ENCODE measurements at places on chromosomes 16 and 17.

DNA sequence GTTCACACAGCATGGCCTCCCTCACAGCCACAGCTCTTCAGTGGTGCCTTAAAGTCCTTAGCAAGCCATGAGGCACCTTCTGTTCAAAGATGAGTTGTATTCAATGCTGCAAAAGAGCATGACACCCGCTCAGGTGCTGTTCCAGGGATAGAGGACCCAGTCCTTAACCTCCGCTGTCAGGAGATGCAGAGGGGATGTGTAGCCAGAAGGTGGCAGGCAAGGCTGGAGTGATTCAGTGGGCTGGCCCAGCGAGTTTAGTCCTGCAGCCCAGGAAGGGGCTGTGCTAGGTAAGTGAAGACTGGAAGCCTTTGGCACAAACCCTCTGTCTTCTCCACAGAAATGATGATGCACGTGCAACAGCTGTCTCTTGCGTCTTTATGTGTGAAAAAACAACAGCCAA is 25.0 kb upstream of the ADAM11 start:
- DNase-seq = no peak

- DNase-seq = no peak
These were observed 19.7 kb downstream of the GOSR2 start for GRCh38 chr17:46942441-46943217.

GRCh38 chr16:49492896-49493626 is 119.5 kb downstream of the C16orf78 start:
- DNase-seq = no peak

- DNase-seq = no peak
These were observed 375.9 kb downstream of the CDH13 start for GRCh38 chr16:83002351-83003334.

- DNase-seq = no peak
These were observed 1.8 kb downstream of the ZACN start for GRCh38 chr17:76080768-76081287.

DNA sequence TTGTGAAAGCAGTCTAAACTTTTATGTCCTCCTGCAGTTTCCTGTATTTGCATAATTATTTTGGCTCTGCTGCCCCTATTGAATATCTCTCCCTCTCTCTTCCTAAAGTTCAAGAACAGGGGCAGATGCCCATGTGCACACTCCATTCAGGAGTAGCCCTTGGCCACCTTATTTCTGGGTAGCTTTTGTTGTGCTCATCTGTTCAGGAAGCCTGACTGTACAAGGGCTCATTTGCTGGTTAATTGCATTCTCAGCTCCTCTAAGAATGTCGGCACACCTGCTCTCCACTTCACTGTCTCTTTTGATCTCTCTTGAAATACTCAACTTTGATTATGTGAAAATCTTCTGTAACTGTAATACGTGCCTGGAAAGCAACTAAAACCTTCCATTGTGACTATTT is 1378.8 kb upstream of the CDH8 start:
- no peak for DNase-seq

DNA sequence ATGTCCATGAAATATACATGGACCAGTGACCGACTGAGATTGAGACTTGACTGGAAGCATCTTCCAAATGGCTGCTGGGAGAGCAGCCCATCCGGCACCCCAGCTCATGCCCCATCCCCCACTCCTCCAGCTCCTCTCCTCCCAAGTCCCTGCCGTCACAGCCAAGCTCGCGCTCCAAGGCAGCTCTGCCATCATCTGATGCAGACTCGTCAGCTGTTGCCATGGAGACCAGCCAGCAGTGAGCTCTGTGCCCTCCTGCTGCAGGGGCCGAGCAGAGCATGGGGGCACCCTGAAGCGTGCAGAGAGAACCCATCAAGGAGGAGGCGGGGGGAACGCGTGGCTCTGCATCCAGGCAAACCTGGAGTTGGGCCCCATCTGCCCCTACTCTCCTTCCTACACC is 74.5 kb upstream of the TNRC6C start:
- peak; percentile 42 for DNase-seq

DNA sequence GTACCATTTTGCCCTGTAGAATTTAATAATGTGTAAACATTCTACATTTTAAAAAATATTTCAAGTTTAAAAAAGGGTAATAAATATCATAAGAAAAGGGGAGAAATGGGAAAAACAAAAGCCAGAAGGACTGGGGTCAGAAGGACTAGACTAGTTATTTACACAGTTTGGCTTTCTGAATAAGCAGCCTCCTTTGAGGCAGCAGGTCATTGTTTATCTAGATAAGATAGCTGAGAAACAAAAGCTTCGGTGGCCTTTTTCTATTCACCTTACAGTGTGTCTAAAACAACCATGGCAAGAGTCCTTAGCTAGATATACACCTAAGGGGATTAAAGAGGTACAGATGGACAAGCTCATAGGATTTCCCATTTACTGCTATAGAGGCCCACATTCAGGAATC is 396.5 kb upstream of the PMFBP1 start:
- DNase-seq = no peak

DNA sequence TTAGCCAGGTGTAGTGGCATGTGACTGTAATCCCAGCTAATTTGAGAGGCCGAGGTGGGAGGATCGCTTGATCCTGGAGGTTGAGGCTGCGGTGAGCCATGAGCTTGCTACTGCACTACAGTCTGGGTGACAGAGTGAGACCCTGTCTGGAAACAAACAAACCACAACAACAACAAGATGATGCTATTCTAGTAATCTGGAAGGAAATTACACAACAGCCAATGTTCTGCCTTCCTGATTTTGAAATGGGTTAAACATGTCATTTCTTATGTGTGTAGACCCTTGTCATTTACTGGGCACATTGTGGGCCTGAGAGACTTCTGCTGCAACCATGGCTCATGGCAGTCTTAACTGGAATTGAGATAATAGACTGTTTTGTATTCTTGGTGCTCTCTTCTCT is 5.9 kb downstream of the COQ7 start:
- no peak for DNase-seq

DNA sequence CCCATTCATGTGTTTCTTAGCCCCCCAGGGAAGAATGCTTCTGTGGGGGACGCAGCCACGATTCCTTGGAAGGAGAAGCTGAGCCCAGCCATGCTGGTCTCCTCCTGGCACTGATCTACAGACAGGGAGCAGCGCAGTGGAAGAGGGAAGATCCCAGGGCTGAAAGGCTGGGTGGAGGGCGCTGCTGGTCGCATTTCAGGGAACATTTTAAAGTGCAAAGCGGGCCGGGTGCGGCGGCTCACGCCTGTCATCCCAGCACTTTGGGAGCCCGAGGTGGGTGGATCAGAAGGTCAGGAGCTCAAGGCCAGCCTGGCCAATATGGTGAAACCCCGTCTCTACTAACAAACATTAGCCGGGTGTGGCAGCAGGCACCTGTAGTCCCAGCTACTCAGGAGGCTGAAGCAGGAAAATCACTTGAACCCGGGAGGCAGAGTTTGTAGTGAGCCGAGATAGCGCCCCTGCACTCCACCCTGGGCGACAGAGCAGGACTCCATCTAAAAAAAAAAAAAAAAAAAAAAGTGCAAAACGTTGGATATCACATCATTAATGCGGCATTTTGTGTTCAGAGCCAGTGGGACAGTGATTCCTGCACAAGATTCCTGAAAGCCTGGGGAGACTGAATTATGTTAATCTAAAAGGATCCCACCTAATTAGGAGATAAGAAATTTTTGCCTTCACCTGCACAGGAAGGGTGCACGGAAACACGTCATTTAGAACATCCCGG is 558 bp upstream of the CHMP6 start:
- no peak for DNase-seq

- DNase-seq = no peak
These were observed 59.0 kb upstream of the CACNG5 start for GRCh38 chr17:66775881-66776400.

- DNase-seq = no peak
These were observed 13.9 kb upstream of the LPCAT2 start for GRCh38 chr16:55494994-55495421.

GRCh38 chr17:45719335-45720071 is 64.6 kb upstream of the CRHR1 start:
- no peak for DNase-seq

- no peak for DNase-seq
These were observed 35.5 kb downstream of the UBN1 start for GRCh38 chr16:4882633-4883285.

DNA sequence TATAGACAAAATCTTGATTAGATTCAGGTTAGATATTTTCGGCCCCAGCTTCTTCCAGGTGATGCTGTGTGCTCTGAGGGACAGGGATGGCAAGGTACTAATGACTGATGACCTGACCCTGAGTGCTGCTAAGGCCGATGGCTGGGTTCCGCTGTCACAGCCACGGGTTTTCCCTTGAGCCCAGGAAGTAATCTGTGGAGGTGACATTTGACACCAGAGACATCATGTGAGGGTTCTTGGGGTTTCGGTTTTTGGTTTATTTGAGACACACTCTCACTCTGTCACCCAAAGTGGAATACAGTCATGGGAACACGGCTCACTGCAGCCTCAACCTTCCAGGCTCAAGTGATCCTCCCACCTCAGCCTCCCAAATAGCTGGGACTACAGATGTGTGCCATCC is 9.8 kb downstream of the OTOP3 start:
- DNase-seq = no peak

DNA sequence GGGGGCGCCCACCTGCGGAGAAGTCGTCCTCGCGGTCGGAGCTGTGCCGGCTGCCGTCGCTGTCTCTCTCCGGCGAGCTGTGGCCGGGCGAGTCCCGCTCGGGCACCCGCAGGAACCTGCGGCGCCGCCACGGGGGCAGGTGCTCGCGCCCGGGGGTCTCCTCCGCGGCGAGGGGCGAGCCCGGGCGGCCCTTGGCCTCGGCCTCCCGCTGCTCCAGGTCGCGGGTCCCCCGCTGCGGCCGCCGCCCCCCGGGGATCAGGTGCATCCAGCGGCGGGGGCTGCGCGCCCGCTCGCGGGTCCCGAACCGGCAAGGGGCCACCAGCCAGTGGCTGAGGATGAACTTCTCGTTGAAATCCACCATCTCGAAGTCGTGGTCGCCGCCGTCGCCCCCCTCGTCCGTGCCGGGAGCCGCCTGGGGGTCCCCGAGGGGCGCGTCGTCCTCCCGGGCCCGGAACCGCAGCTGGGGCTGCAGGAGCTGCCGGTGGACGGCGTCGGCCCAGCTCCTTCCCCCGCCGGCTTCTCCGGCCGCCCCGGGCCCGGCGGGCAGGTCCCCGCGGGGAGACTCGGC is 41.4 kb upstream of the BHLHA9 start:
- DNase-seq = no peak

GRCh38 chr17:59764292-59764741 is 56.9 kb downstream of the VMP1 start:
- no peak for DNase-seq

DNA sequence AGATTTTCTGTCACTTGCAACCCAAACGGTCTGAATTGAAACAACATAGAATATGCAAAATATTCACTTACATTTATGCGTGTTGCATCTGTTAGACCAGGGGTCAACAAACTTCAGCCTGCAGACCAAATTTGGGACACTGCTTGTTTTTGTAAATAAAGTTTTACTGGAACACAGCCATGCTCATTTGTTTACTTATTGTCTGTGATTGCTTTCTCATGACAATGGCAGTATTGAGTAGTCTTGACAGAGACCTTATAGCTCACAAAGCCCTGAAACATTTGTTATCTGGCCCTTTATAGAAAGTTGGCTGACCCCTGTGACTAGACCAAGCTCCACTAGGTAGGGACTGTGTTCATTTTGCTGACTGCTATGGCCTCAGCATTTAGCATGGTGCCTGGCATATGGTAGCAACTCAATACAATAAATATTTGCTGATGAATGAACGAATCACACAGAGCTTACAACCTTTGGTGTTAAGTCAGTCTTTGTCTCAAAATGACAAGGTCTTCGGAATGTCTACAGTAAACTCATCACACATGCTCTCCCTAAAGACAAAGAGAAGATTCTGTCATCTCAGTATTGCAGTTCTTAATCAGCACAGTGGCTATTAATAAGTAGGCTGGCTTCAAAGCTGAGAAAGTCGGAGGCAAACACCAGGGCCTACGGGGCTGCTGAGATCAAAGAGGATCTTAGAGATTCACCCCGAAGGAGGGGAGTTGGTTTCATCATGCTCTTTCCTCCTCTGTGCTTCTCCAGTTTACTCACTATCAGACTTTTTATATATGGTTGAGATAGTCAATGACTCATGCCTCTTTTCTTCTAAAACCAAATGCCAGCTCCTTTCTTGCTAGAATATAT is 95.2 kb upstream of the AXIN2 start:
- no peak for DNase-seq

DNA sequence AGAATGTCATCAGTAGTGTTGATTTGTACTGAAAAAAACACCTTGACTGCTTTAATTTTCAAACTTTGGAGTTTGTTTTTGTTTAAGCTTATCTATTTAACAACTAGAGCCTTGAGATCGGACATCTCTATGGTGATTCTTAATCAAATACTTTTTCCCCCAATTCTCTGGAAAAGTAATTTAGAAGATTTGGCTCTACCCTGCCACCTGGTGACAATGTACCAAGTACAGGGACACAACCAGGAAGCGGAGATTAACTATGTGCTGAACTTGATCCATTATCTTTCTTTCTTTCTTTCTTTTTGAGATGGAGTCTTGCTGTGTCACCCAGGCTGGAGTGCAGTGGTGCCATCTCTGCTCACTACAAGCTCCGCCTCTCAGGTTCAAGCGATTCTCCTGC is 30.8 kb downstream of the USP43 start:
- no peak for DNase-seq

GRCh38 chr16:48576927-48577326 is 33.1 kb downstream of the N4BP1 start:
- DNase-seq = no peak

DNA sequence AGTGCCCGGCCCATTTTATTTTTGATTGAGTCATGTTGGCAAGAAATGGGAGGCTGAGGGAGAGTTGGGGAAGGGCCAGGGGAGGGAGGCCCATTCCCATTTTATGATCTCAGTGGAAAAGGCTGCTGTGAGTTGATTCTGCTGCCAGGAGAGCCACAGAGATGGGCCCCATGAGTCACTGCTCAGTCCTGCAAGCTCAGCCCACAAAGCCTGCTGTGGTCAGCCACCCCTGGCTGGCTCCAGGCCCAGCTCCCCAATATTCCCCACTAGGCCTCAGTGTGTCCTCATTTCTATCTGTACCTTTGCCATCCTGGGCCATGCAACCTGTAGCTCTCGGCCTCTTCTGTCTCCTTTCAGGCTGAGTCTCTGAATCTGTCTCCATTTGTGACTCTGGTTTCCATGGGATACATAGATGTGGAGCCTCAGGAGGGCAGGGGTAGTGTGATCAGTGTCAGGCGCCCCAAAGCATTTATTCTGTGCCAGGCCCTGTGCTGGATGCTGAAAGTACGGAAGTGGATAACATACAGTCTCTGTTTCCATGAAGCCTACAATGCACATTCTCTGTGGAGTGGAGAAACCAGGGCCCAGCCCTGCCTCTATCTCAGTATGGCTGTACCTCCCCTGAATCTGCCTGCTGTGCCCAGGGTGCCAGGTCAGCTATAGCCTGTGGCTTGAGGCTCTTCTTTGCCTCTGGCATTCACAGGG is 1.9 kb upstream of the PLEKHG4 start:
- no peak for DNase-seq

DNA sequence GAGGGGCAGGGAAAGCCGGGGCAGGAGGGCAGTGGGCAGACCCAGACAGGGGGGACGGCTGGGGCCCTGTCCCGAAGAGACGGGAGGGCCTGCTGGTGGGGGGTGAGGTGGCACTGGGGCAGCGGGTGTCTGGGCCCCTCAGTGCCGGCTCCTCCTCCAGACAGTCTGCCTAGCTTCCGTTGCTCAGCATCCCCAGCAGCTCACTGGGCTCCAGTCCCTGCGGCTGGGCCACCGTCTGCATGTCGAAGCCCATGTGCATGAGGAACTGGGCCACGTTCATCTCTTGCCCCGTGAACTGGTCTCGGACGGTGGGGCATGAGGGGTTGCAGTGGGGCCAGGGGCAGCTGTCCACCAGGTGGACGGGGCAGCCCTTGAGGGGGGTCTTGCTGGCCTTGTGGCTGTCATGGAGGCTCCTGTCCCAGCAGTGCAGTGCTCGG is 5.8 kb upstream of the MYADML2 start:
- no peak for DNase-seq
